ENCODE measurements at places on chromosomes 7 and 10.

DNA sequence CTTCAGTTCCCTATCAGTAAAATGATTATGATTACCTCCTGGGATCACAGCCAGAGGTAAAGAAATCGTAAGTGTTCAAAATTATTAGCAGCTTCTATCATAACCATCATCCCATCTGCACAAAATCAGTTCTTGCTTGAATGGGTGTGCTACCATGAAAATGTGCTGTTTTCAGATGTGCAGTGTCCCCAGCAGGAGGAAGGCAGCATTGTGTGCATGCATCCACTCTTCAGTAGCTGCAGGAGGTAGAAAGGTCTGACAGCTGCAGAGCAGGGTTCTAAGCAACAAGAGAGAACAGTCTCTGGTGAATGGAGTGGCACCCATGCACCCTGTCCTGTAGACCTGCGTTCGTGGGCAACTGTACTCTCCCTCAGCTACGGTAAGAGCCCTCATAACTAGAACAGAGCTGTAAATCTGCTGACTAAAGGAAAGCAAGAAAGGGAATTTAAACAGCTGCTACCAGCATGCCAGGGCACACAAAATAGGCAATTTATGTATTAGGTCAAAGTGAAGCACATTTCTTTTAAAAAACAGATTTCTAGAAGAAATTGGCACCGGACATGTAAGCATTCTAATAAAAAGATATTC is 21.2 kb downstream of the VSTM2A start:
- no peak for DNase-seq

DNA sequence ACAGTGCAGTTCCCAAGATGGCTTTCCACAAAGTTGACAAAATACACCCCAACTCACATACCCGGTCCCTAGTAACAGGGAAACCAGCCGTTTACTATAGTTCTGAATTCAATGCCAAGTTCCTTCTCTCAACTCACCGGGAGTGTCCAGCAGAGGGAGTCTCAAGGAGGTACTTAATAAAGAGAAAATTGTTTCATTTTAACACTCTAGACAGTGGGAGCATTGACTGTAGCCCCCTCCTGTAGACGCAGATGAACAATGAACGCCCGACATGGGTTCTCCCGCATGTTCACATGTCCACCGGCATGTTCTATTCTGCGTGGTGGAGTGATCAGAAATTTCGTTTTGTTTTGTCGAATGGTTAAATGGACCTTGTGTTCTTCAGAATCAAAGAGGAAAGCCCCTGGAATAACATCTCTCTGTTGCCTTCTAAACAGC is 1.9 kb downstream of the HIPK2 start:
- peak; percentile 89 for DNase-seq

GRCh38 chr7:37832194-37832593 is 16.2 kb upstream of the NME8 start:
- DNase-seq, result peak; percentile 7

DNA sequence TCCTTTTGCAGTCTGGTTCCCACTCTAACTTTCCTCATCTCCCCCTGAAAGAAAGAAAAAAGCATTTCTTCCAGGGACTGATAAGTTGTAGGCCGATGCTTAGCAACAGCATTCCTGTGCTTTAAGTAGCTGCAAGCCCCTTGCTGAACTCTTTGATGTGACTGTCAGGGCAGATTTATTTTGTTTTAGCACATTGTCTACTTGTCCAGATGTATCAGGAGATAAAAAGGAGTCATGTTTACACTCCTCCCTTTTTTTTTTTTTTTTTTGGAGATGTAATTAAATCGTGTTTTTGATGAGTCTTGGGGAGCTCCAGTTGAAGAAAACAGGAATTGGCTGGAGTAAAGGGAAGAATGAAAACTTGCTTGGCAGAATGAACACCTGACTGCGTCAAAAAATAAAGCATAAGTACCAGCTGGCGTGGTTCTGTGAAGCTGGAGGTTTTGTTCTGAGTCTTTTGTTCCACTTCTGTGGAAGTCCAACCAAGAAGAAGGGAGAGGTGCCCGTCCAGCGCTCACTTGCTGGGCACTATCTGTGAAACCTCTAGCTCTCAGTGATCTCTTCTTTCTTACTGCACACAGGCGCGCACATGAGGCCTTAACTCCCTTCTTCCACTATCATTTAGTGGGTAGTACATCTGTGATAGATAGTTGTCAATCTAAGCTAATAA is 871.7 kb downstream of the LRMDA start:
- no peak for DNase-seq

- DNase-seq, result peak; percentile 36
These were observed 30.5 kb upstream of the ZCCHC24 start for GRCh38 chr10:79475877-79476276.

- peak; percentile 66 for DNase-seq
These were observed at the start of gene FAM241B for GRCh38 chr10:69629897-69630650. Gene FAM241B (plus strand): TSS chr10:69630247. CDS start chr10:69631744, 1,497 bp downstream.

DNA sequence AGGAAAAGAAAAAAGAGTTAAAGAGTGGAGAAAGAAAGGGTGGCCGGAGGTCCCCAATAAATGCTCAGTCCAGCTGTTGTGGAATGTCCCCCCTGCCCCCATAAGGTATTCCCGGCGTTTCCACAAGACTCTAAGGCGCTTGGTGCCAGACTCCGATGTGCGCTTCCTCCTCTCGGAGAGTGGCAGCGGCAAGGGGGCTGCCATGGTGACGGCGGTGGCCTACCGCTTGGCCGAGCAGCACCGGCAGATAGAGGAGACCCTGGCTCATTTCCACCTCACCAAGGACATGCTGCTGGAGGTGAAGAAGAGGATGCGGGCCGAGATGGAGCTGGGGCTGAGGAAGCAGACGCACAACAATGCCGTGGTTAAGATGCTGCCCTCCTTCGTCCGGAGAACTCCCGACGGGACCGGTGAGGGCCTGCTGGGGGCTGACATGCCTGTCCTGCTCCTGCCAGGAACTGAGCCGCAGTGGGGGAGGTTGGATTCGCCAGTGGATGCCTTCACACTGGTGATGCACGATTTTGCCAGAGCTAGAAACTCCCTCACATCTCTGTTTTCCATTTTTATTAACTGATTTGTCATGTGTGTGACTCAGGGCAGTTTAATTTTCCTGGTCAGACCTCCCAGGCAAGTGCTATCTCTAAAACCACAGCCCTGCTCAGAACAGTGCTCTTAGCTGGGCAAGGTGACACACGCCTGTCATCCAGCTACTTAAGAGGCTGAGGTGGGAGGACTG is 34.2 kb downstream of the TACR2 start:
- peak; percentile 96 for DNase-seq

- peak; percentile 32 for DNase-seq
These were observed 10.6 kb downstream of the LRIT2 start for GRCh38 chr10:84214612-84215235.

GRCh38 chr7:22252936-22253536 is 103.9 kb downstream of the RAPGEF5 start:
- no peak for DNase-seq

DNA sequence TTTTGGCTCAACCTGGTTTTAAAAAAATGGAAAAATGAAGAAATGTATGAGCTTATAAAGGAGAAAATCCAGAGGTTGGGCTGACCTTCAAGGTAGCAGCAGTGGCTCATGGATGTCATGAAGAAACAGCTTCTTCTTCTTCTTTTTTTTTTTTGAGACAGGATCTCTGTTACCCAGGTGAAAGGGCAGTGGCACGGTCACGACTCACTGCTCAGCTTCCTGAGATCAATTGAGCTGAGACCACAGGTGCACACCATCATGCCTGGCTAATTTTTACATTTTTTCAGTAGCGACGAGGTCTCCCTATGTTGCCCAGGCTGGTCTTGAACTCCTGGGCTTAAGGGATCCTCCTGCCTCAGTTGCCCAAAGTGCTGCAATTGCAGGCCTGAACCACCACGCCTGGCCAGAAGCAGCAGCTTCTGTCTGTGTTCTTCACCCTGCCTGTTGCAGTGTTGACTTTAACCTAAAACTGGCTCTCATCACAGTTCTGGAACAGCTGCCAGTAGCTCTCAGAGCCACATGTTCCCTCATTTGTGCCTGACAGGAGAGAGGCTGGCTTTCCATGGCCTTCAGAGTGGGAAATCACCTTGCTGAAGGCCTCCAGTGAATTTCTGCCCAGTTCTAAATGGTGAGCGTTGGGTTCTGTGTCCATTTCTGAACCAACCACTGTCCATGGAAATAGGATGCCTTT is 117.7 kb downstream of the PFKFB3 start:
- no peak for DNase-seq

DNA sequence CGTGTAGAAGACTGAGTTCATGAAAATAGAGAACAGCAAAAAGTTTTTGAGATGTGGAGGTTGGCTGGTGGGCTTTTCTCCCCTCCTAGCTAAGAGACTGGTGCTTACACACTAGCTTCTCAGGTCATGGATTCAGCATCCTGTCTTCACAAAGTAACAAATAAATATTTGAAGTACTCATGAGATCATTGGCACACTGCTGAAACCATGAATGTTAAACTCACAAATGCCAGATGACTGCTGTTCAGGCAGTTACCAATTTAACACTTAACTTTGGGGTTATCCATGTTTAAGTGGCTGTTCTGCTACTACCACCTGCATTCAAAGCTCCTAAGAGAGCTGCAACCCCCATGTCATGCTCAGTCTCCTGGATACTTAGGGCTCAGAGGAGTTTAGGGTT is 119.0 kb upstream of the BET1 start:
- no peak for DNase-seq

- DNase-seq, result peak; percentile 79
These were observed 13.9 kb downstream of the TAS2R60 start for GRCh38 chr7:143456992-143457793.

GRCh38 chr7:89474456-89474855 is 678.9 kb upstream of the TEX47 start:
- no peak for DNase-seq

DNA sequence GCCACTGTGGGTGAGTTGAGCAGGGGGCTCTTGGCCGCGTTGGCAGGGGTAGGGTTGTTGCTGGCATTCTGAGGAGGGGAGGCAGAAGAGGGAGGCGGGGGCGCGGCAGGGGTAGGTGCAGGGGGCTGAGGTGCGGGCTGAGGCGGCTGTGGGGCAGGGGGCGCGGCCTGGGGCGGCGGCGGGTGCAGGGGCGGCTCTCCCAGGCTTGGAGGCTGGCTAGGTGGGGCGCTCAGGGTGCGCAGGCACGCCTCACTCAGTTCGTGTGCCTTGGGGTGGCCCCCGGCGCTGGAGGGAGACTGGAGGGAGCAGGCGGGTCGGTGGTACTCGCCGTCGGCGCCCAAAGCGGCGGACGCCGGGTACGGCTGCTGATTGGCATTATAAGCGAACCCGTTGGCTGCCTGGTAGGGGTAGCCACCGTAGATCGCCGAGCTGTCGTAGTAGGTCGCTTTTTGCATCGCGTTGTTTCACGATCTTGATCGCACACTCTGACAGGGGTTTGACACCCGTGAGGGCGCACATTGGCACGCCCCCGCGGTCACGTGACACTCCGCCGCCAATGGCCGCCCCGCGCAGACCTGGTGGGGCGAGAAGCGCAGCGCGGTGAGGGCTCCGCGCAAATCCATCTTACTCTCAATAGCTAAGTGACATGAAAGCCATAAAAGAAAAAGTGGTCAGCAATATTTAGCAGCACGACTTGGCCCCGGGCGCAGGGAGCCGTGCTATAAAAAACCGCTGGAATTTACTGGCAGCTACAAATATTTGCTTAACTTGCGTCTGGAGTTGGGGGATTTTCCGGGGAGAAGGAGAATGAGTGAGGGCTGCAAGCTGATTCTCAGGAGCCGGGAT is 7.9 kb upstream of the HOXA2 start:
- no peak for DNase-seq
